ENCODE measurements at places on chromosomes 12 and 14.

DNA sequence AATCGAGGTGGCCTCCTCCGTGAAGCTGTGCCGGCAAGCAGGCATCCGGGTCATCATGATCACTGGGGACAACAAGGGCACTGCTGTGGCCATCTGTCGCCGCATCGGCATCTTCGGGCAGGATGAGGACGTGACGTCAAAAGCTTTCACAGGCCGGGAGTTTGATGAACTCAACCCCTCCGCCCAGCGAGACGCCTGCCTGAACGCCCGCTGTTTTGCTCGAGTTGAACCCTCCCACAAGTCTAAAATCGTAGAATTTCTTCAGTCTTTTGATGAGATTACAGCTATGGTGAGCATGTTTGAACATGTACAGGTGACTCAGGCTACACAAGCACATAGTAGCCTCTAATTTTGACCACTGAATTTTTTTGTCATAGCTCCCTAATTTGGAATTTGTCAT lies 59.7 kb downstream of the ATP2A2 start:
- no peak for DNase-seq

GRCh38 chr14:65371784-65372183 lies 40.7 kb upstream of the FUT8 start:
- DNase-seq = no peak

DNA sequence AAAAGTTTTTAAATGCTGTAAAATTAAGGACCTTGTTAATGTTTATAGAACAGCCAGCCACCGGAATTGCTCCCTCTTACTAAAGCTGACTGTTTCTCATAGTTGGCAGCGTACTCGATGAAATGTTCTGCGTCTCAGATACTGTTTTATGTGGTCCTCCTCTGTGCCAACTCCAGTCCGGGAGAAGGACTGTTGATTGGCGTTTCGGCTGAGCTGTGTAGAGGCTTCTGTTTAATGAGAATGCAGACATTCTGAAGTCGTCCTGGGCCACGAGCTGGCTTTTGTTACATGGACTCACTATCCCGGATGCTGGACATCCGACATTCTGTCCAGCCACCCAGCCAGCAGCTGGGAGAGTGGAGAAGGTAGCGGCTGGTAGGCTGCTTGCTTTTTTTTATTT lies 75.4 kb downstream of the WDR20 start:
- DNase-seq = no peak

DNA sequence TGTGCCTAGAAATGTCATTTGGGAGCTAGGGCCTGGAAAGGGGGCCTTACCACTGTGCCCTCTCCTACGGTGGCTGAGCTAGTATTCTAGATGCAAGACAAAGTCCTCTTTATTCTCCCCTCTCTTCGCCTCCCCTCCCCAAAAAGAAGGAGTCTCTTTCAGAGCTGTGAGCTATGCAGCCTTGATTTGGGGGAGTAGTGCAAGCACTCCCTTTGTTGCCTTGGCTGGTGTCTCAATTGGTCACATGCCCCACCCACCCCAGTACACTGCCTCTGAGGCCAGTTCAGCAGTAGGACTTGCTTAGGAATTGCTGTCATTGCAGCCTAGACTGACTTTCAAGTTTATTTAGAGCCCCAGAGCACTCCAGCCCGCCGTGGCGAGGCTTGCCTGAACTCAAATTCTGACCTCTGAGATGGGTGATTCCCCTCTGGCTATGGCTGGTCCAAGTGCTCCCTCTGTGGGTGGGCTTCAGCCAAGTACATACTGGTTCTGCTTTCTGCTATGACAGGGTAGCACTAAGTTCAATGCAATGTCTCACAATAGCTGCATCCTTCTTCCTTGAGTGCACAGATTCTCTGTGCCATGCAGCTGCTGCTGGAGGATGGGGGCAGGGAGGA lies 37.0 kb upstream of the FBXO33 start:
- peak; percentile 30 for DNase-seq

- no peak for DNase-seq
Measured at GRCh38 chr14:92888896-92889295, 34.1 kb upstream of the CHGA start.

DNA sequence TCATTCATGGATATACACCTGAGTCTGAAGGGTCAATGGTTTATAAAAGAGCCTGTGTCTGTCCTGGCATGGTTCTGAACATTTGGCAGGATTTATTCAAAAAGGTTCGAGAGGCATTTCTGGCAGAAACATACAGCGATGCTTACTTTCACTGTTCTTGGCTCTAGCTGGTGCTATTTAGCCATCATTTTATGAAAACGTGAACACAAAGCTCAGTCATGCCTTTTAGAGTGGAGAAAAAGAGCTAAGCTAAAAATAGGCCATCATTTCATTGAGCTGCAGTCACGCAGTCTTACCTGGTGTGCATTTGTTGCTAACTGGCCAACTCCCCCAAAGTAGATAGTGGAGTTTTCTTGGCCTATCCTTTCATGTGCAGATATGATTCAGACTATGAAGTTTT lies 1209.5 kb downstream of the SLC16A7 start:
- DNase-seq = no peak

DNA sequence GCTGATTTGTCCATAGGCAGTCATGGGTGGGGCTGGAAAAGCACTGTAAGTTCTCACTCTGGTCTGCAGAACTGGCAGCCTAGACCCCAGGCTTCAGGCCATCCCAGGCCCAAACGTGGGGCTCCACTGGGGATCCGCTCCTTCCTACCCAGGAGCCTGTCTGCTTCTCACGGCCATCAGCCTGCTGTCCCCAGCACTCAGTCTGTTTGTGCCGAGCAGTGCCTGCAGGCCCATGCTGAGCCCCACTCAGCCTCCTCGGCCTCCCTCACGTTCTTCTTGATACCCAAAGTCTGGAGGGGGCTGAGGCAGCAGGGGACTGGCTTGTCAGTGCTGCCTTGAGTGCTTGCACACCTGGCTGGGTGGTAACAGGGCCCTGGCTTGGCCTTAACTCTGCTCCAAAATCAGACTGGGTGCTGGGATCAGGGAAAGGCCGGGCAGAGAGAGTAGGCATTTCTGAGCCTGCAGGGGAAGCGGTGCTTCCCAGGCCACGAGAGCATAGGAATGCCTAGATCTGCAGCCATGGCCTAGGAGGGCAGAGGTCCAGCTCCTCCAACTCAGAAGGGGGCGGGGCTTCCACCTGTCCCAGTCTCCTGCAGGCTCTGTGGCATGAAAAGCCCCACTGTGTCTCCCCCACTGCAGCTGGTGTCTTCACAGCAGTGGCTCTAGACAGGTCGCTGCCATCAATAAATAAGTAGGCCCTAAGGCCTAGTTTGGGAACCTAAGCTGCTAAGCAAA lies 772.4 kb upstream of the FBXO33 start:
- DNase-seq = no peak

DNA sequence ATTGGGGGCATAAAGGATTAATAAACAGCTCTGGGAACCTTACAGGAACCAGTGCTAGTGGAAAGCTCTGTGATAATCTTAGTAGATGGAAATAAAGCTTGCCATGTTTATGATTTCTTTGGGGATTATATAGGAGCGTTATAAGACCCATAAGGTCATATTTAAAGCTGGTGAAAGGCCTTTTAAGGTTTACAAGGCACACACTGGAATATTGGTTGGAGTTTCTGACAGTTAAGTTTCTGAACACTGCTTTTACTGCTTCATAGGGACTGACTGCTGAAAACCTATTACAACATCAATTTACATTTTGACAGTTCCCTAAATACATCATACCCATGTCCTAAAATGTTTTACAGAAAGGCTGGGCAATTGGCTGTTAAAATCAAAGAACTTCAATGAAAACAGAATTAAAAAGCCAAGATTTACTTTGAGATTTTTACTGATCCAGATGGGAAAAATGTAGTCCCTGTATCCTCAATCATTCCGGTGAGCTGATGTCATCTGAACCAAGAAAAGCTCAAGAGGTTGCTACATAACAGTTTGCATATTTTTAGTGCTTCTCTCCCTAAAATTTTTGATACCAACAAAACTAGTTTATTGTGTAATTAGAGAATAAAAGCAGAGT lies 153.7 kb upstream of the IGF1 start:
- DNase-seq = no peak

DNA sequence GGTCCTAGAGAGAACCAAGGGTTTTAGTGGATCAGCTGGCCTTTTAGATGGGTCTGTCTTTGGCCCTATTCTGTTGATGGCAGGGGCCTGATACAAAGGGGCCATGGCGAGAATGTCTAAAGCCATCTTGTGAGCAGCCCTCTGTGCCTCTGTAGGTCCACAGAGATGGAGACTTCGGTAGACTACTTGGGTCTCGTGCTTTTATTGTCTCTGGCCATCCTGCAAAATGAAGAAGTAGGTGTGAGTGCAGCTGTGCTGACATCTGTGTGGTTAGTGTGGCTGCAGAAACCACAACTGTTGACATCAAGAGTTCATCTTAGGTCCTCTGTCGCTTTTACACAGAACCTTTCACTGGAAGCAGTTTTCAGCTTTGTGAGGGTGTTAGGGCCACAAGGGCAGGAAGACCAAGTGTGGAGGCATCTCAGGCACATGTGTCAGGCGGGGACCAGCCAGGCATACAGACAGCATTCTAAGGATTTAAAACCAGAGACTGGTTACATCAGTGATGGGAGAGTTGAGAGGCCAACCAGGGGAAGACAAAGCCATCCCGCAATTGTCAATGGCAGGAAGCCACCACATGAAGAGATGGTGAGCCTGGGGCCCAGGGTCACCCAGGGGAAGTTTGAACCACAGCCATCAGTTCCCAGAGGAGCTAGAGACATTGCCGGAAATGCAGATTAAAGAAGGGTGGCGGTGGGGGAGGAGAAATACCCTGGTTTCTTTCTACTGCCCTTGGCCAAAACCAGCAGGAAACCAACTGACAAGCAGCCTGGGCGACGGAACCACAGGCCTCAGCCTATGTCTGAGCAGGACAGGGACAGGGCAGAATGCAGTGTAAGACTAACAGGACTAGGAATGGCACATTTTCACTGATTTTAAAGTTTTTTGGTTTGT lies 13.0 kb upstream of the TPCN1 start:
- peak; percentile 49 for DNase-seq

GRCh38 chr12:54689034-54689372 lies 40.8 kb upstream of the DCD start:
- no peak for DNase-seq

DNA sequence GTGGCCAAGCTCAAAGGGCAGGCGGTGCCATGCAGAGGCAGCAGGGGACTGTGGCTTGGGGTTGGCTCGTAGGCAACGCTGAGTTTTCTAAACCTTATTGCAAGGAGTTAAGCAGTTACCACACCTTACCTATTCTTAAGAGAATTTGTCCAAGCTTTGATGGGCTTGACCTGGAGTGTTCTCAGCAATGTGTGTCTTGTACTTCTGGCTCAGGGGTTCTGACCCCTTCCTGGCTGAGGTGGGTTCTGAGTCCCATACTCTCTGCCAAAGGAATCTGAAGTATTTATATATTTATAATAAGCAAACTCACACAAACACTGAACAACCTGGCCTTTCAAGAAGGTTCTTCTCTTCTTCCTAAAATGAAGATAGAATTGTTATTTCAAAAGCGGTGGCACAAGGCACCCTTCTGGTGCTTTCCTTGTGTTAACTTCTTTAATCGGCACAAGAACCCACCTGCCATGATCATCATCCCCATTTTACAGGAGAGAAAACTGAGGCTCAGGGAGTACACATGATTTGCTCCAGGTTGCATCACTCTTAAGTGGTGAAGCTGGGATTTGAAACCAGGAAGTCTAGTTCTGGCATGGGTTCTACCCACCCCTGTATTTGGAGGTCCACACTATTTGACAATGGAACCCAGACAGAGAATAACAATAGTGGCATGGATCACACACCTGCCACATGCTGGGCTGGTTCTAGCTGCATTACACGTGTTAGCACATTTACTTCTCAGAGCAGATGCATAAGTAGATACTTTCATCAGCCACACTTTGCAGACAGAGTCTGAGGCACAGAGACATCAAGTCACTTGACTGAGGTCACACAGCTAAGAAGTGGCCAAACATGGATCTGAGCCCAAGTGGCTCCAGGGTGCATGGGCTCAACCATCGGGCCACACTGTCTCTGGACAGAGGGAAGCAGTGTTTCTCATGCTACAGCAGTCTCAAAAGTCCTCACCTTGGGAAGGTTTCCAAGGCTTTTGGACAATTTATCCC lies 224.0 kb downstream of the AACS start:
- no peak for DNase-seq

DNA sequence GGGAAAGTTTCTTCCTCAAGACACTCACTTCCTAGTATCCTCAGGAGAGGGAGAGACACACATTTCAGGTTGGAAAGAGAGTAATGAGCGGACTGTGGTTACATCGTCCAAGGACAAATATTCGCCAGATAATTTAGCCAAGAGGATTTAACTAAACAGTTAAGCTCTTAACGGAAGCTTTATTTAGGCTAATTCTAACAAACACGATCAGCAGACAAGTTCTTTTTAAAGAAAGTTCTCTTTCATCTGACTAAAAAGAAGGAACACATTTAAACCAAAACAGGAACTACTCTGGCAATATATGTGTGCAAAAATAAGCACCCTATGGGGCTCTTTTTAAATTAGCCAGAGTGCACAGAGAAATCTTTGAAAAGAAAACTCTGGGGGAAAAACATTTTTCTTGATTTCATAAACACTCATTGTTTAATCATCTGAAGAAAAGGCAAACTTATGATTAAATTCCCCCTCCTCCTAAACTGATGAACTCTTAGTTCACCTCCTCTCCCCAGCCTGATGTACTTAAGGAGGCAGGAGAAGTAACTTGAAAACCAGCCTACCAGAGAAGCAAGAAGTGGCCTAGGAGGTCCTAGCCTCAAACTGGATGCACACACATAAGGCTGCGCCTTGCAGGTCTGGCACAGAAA lies 13.3 kb upstream of the BTG1 start:
- no peak for DNase-seq

- peak; percentile 47 for DNase-seq
Measured at GRCh38 chr12:1660304-1661187, 30.3 kb upstream of the ADIPOR2 start.

DNA sequence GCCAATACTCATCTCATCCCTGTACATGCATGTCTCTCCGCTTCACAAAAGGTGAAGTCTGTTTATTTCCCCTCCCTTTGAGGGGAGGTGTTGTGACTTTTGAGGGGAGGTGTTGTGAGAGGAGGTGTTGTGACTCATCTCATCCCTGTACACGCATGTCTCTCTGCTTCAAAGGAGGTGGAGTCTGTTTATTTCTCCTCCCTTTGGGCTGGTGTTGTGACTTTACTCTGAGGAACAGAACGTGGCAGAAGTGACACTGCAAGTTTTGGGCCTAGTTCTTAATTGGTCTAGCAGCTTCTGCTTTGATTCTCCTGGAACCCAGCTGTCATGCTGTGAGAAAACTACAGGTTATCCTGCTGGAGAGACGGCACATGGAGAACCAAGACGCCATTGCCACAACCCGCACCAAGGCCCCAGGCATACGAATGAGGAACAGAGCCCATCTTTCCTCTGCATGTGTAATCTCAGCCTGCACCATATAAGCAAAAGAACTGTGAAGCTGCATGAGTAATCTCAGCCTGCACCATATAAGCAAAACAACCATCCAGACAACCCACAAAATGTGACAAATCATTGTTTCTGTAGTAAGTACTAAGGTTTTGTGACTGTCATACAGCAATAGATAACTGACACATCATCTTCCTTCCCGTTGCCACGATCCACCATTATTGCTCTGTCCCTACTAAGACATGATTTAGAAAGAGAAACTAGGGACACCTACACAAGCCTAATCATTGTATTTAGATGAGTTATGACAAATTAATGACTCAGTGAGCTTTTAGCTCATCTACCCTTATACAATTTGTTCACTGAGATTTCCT lies 30.0 kb downstream of the GALNT4 start:
- no peak for DNase-seq

All from CD4-positive, alpha-beta T cell treated with Interleukin-6 for 4 hours (primary cell).